ENCODE measurements at places on chromosomes 6 and 20.
A peak's percentile ranks its signal among the peaks of the same experiment; 100 is the strongest.

DNA sequence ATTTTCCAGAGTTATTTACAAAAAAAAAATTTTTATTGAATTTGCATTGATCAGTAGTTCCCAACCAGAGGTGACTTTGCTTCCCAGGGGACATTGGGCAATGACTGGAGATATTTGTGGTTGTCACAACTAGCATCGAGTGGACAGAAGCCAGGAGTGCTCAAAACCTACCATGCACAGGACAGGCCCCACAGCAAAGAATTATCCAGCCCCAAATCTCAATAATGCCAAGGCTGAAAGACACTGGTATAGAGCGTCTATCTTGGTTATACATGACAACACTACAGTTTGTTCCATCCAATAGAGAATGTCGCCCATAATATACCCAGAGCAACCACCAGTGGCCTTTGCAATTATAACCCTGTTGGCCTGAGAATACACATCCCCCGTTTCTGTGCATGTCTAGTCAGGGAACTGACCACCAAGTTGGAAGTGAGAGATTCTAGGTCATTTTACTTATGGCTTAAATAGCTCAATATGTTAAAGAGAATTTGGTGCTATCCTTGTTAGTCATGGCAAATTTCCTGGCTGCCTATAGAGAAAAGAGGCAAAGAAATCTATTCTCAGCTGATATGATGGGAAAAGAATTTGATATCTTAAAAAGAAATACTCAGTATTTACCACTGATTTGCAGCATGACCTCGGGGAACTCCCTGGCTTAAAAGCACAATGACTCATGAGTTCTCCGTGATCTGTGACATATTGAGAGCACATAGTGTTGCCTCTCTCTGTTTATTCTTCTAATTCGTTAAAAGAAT, 76.0 kb upstream of the ADTRP start:
- no peak for DNase-seq

DNA sequence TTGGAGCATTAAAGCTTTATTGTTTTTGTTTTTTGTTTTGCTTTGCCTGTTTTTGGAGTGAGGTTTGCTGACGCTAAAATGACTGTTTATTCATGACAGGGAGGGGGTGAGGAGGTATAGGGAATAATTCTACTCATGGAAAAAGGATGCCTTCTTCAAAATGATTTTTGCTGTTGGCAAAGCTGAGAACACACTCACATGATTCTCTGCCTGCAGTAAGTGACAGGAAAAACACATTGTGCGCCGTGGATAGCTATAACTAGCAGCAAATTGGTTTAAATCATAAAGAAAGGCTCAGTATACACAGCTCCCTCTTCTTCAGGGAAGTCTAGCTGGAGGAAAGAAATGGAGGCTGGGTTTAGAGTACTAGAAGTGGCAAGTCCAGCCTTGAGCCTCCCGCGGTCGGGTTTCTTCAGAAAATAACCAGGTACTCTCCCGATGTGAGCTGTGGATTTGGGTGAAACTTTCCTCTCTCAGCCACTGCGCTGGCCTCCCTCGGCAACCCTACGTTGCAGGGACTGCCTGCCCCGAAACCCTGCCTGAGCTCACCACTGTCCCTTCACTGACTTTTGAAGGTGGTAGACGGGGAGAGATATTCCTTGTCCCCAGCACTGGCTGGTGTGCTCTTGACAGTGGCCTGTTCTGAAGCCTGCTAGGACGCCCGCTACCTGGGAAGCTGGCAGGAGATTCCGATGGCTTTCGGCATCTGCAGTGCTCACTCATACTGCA, 278.2 kb downstream of the NRN1 start:
- DNase-seq, result no peak

- no peak for DNase-seq
Observed at GRCh38 chr6:38792356-38792755, 77.2 kb downstream of the DNAH8 start.

DNA sequence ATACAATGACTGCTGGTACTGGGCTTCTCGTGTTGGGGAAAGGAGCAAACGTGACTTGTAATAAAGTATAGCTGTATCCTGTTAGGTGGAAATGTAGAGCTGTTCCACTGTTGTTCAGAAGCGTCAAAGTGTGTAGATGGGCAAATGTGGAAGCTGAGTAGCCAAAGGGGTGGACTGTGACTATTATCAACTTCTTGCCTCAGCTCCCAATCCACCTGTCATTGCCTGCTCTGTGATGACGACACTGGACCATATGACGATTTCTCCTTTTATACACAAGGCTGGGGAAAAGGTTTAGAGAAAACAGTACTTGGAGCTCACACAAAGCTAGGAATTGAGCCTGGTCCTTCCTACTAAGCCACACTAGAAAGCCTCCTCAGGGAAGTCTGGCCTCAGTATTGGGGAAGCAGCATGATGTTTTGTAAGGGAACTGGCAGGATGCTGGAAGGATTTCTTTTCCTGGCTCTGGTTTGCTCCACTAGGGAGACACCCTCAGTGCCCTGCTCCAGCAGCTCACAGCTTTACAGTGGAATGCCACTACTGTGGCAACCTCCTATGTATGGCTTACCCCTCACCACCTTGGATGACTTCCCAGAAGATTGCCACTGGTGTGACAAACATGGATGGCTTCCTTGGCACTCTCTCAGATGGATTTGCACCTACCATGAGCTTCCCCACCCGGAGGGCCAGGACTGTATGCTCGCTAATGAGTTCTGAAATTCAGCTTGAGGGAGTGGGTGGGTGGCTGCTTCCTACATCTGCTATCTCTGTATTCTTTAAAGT, 20.0 kb downstream of the CD164 start:
- DNase-seq, result no peak

GRCh38 chr6:25132934-25133333, 146.2 kb upstream of the CARMIL1 start:
- DNase-seq, result no peak

GRCh38 chr20:48339190-48339985, 488.4 kb downstream of the PREX1 start:
- no peak for DNase-seq

GRCh38 chr20:38573413-38573812, 7.6 kb upstream of the ADIG start:
- no peak for DNase-seq

- DNase-seq, result no peak
Observed at GRCh38 chr20:10982692-10983091, 308.9 kb upstream of the JAG1 start.

- DNase-seq, result no peak
Observed at GRCh38 chr6:108145639-108146038, 20.2 kb upstream of the NR2E1 start.

- DNase-seq, result no peak
Observed at GRCh38 chr20:35108921-35109320, 16.3 kb upstream of the TRPC4AP start.

- peak; percentile 13 for DNase-seq
Observed at GRCh38 chr6:160069050-160069454, 52.6 kb upstream of the SLC22A1 start.

All from stimulated activated CD8-positive, alpha-beta memory T cell treated with anti-CD3 and anti-CD28 coated beads, Interleukin-7, amount 100 ng/mL, for 48 hours (primary cell).